Natural killer cell (primary cell): ENCODE measurements at places on chromosomes 1 and 21. TPM values are rescaled to one million over a fixed set of nuclear protein-coding genes. Genes with fewer than 3 reads are reported as not detected.

DNA sequence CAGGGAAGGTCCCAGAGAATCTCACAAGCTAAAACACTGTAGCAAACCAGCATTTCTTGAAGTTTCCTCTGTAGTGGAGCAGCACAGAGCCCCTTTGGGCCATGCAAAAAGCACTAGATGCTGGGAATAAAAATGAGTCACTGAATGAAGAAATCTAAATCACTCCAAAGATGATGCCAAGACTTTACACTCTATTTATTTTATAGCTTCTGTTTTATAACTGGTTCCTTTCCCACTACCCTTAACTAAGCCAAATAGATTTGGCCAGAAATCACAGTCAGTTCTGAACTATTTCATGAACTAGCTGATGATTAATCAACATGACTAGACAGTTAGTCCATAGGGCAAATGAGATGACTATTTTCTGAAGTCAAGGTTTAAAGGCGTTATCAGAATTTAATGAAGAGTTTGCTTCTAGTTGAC, 89.5 kb downstream of the SCMH1 start:
- no peak for DNase-seq

GRCh38 chr1:94006604-94007003, 97.4 kb upstream of the GCLM start:
- no peak for DNase-seq

DNA sequence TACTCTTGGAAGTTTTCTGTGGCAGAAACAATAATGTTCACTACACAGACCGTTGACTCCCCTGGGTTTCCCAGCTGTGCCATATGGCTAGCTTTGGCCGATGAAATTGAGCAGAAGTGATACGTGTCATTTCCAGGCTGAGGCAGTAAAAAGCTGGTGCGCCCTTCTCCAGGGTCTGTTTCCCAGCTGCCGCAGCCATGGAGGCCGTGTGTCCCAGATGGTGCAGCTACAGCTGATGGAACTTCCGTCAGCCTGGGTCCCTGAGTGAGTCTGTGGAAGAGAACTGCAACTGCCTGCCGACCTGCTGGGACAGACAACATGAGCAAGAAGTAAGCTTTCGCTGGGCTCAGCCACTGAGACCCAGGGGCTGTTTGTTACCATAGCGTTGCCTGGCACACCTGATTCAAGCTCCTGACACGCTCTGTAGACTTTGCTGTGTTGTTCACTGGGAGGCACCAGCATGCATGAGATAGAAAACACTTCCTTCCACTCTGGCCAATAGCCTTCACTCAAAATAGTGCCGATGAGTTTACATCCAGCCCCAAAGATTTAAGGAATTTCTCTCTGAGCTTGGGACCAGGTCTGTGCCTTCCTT, 116.3 kb upstream of the SLC25A33 start:
- DNase-seq = no peak

GRCh38 chr1:150621497-150622302, 7.7 kb downstream of the ENSA start:
- peak; percentile 39 for DNase-seq

GRCh38 chr21:28798798-28799197, 193.9 kb downstream of the LTN1 start:
- no peak for DNase-seq

GRCh38 chr1:67322442-67322841, 14.8 kb downstream of the IL12RB2 start:
- no peak for DNase-seq

DNA sequence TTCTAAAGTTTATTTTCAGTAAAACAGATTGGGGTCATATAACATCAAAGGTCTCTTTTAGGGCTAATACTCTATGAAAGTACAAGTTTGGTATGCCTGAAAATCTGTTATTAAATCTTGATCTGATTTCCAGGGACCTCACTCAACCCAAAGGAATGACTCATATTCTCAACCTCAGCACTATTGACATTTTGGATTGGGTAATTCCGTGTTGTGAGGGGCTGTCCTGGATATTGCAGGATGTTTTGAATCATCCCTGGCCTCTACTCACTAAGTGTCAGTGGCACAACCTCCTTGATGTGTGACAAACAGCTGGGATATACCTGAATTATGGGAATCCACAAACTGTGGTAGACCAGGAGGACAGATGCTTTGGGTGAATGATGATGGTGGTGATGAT, 51.5 kb upstream of the CYP2J2 start:
- no peak for DNase-seq

GRCh38 chr1:112033439-112034120, 44.1 kb upstream of the KCND3 start:
- DNase-seq = no peak

- no peak for DNase-seq
Observed at GRCh38 chr1:30052178-30052577, 671.2 kb downstream of the MATN1 start.

Gene KDF1
- 0.20 TPM for total RNA-seq

Gene EPHA2
- total RNA-seq = 0.13 TPM

Gene LMOD1
- not detected for total RNA-seq
